ENCODE measurements at places on chromosomes 16 and 17.

GRCh38 chr16:68091380-68092261, 6.5 kb downstream of the NFATC3 start:
- DNase-seq: no peak

DNA sequence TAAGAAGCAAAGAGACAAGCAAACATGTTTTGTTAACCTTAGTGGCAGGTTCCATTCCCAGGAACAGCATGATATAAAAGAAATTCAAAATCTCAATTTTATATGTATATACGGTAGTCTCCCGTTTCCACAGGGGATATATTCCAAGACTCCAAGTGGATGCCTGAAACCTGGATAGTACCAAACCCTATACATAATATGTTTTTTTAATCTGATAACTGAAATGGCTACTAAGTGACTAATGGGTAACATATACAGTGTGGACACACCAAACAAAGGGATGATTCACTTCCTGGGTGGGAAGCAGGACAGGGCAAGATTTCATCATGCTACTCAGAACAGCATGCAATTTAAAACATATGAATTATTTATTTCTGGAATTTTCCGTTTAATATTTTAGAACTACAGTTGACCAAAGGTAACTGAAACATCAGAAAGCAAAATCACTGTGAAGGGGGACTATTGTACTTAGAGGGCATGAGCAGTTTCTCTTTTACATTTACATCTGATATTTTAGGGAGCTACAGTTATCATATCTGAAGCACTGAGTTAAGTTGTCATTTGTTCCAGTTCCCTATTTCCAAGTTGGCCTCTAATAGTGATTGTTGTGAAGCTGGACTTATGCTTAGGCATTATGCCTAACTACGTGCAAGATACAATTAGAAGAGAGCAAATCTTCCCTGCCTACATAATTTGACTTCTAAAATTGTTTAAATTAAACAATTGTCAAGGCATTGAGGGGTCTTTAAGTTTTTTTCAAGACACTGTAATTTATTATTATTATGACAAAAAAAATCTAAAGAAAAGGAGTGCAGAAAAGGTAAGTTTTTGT, 34.1 kb upstream of the ABCA6 start:
- no peak for DNase-seq

- no peak for DNase-seq
Observed at GRCh38 chr17:1953831-1954230, 71.3 kb downstream of the RTN4RL1 start.

DNA sequence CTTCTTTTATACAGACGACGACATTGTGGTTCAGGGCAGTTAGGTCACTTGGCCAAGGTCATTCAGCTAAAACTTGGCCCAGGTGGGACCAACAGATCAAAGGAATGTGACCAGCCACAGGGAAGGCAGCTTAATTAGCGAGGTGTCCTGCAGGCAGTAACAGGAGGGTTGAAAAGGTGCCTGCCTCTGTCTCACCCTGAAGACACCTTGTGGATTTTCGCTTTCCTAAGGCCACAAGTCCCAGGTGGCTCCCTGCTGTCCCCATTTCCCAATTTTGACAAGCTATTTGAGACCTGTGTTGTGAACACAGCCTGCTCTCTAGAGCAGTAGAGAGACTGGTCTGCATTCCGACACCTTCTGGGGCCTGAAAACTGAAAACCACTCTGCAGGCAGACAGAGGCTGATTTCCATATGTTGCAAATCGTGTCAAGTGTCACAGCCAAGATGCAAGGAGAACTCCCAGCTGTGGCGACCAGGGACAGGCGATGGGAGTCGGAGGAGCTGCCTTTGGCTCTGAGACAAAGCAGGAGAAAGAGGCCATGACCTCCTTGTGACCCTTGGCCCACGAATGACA, 593.1 kb upstream of the CDH5 start:
- DNase-seq: no peak

- DNase-seq: no peak
Observed at GRCh38 chr16:309476-309875, 26.5 kb downstream of the PDIA2 start.

DNA sequence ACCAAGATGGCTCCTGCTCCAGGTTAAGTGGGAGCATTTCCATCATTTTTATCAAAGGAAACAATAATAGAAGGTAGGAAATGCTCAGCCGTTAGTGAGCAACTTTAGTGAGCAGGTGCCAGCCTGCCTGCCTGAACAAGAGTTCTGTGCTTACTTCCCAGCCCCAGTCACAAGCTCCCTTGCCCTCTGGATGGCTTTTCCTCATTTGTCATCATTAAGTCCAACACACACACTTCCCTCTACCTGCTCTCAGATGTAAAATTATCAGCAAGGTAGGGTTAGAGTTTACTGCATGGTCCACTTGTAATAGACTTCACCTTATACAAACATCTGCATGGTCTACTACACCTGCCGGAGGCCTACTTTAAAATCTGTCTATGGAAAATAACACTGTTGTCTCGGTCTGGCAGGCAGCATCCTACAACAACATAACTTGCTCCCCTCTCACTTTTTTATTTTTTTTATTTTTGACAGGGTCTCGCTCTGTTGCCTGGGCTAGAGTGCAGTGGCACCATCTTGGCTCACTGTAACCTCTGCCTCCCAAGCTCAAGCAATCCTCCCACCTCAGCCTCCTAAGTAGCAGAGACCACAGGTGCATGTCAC, 12.7 kb downstream of the TEX2 start:
- DNase-seq: no peak

GRCh38 chr17:47199627-47200324, 9.4 kb upstream of the MYL4 start:
- DNase-seq: no peak

- DNase-seq: no peak
Observed at GRCh38 chr17:81400996-81401722, 5.9 kb downstream of the BAHCC1 start.

DNA sequence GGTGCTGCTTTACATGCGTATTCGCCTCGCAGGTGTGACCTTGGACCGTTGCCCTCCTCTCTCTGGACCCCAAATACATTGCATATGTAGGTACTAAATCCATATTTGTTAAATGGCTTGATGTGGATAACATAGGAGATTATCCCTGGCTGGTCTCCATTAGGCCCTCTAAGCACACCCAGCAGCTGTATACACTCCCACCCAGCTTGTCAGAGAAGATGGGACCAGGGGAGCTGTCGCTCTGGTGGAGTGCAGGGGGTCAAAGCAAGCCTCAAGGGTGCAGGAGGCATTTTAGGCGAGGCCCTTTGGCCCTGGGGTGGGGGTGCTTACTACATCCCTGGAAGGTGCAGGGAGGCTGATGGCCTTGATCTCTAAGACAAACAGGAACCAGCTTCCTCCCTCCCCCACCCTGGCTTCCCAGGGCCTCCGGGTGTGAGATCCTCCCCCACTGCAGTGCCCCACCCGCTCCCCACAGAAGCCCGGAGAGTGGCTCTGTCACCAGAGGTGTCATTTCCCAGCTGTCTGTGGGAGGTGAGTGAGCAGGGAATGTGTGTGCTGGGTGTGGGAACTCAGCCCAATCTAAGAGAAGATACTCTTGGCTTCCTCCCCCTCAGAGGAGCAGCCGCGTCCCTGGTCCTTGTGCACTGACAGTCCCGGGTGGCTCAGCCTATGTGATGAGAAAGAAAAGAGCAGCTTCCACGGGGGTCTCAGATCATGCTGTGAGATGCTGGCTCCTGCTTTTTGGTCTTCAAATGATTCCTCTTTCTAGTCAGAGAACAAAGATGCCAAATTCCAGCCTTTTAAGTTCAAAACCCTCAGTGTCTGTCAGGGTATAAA, 1.4 kb upstream of the VAMP2 start:
- DNase-seq: peak; percentile 70

GRCh38 chr16:69520800-69521602, 44.8 kb upstream of the NFAT5 start:
- DNase-seq: no peak

- no peak for DNase-seq
Observed at GRCh38 chr16:70476272-70477020, 22.1 kb downstream of the FCSK start.

DNA sequence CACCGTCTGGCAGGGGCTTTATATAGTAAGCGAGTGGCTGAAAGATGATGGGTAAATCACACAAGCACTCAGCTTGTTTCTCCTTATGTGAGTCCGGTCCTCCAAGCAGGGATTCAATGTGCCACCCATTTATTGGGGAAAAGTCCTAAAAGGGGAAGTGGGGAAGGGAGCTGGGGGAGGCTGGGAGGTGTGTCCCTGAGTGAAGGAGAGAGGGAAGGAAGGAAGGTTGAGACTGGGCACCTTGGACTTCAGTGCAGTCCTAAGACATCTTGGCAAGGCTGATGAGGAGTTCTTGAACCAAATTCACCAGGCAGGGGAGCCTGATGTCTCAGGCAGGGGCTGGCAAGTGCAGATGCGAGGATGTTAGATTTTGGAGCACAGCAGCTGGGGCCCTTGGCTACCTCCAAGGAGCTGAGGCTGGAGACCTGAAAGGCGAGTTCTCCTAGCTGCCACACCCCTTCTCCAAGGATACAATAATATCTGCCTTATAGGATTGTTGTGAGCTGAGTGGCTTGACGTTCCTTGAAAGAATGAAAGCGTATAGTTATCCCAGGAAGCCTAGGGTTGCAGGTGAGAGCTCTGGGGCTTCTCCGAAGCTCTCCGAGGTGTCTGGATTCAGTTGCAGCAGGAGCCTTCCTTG, 23.0 kb upstream of the CYLD start:
- DNase-seq: no peak

GRCh38 chr16:15440852-15441251, 6.5 kb downstream of the BMERB1 start:
- DNase-seq: no peak

DNA sequence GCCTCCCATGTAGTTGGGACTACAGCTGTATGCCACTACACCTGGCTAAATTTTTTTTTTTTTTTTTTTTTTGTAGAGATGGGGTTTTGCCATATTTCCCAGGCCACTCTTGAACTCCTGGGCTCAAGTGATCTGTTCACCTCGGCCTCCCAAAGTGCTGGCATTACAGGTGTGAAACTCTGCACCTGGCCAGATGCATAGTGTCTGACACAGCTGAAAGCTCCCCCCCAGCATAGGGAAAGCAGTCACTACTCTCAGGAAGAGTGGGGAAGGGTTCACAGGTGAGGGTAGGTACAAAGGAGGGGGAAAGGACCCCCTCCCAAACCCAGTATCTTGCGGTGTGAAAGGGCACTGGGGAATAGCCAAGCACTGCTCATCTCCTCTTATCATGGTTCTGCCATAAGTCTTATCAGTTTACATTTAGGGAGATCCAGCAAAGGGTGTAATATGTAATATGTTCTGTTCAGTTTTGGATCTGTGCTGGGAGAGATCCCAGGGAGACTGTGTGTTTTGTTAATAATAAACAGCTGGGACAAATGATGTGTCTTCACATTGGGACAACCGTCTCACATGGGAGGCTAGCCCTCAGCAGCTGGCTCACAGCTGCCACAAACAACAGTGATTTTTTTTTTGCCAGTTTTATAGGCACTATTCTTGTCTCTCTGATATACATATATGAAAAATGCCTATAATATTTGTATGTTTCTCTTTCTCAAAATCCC, 6.8 kb upstream of the CAVIN1 start:
- DNase-seq: no peak

DNA sequence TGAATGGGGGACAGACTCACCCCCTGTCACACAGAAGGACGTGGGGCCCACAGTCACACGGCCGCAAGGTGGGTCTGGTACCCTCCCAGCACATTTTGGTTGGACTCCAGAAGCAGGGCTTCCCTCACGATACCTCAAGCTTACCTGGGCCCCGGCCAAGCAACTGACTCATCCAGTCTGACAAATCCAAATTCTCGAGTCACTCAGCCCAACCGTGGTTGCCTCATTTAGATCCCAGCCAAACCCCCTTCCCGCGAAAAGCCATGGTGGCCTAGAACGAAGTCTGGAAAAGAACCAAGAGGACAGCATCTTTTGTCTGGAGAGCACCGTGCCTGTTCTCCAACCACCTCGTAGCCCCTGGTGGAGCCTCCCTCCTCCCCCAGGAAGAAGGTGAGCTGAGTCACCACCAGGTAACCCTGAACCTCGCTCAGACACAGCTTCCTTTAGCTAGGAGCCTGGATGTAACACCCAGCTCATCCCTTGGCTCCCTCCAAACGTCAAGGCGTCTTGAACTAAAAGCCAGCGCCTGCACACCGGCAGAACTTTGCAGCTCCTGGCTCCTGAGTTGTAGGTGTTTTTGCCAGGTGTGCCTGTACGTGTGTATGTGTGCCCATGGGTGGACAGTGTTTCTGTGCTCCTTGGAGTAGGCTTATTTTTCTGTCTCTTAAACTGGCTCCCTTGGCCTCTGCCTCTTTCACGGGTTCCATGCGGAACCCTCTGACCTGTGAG, 78.9 kb downstream of the CMIP start:
- DNase-seq: peak; percentile 21

GRCh38 chr17:38893607-38894006, 23.7 kb downstream of the LASP1 start:
- DNase-seq: no peak

DNA sequence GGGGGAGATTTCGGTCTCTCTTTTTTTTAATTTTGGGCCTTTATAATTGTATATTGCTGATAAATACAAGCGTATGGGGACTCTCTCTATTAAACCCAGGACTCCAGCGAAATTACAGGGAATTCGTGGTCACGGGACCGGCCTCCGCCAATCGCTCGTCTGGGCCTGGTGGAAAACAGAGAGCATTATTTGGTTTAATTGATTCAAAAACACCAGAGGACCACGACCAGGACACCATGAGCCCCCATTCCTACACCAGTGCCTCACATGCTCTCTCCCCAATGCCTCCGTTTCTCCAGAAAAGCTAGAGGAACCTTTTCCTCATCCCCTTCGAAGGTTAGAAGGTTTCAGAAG, at the start of gene HOXB2:
Gene HOXB2, minus strand, starts transcription at position 88 of the 354 bp plus-strand sequence. CDS start 198 bp downstream, outside the sequence.
- DNase-seq: no peak

- no peak for DNase-seq
Observed at GRCh38 chr16:84957792-84958191, 53.5 kb downstream of the ZDHHC7 start.

DNA sequence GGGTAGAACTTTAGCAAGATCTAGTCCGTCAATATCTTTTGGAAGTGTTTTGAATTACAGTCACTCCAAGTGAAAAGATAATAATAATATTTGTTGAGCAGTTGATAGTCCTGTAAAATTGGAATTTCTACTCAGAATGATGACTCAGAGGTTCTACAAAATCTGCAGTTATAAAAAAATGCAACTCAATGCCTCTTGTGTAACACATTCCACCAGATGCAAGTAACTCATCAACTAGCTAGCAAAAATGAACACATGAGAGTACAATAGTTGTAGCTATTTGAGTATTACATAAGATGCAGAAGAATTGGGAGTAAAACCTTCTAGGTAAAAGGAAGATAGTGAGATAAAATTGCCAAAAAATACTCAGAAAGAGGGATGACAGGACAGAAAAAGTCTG, 177.2 kb downstream of the CDH8 start:
- no peak for DNase-seq

GRCh38 chr16:20441191-20441590, 10.1 kb upstream of the ACSM2A start:
- DNase-seq: no peak

DNA sequence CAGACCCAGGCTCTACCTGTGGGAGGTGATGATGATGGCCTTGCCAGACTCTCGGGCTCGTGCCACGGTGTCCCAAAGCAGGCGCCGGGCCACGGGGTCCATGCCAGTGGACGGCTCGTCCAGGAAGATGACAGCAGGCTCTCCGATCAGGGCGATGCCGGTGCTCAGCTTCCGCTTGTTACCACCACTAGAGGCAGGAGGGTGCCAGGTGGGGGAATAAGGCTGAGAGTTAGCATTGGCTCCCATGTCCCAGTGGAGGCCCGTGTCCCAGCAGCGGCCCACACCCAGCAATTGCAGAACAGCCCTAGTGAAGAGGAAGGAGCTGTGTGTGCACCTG, 10.3 kb upstream of the RNPS1 start:
- DNase-seq: no peak

All from effector memory CD8-positive, alpha-beta T cell (primary cell).